NCI-H460 (cell line): ENCODE measurements at places on chromosomes 4 and X.

- DNase-seq = no peak
These were observed 95.7 kb downstream of the CPZ start for GRCh38 chr4:8688041-8688907.

GRCh38 chrX:11941571-11941970 is 183.5 kb downstream of the MSL3 start:
- no peak for DNase-seq

DNA sequence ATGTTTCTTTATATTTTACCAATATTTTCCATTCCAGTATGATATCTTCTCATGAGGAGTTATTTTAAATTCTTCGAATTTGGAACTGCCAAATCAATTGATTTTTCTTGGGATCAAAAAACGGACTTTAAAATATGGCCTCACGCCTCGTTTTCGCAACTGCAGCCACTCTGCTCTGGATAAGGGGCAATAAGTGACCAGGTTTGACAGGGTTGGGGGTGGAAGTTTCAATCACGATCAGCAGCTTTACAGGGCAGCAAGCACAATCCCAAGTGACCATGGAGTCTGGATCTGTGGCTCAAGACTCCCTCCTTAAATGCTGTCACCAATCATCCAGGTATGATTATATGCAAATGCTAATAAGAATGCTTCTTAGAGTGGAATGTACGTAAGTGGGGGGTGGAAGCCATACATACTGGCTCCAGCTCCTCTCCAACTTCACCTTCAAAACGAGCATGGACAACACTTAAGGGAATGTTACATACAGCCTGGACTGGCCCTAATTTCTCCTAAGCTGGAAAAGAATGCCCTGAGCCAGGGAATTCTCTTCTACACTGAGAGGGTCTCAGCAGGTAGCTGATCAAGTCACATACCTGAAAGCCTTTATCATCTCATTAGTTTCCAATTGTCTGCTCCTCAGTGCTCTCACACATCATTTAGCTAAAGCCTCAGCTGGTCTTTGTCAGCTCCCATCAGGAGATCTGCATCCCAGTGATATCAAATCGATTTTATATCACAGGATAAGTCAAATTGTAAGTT is 176.9 kb upstream of the DCAF8L1 start:
- no peak for DNase-seq

- no peak for DNase-seq
These were observed 323.2 kb upstream of the PCDH7 start for GRCh38 chr4:30396772-30397475.

DNA sequence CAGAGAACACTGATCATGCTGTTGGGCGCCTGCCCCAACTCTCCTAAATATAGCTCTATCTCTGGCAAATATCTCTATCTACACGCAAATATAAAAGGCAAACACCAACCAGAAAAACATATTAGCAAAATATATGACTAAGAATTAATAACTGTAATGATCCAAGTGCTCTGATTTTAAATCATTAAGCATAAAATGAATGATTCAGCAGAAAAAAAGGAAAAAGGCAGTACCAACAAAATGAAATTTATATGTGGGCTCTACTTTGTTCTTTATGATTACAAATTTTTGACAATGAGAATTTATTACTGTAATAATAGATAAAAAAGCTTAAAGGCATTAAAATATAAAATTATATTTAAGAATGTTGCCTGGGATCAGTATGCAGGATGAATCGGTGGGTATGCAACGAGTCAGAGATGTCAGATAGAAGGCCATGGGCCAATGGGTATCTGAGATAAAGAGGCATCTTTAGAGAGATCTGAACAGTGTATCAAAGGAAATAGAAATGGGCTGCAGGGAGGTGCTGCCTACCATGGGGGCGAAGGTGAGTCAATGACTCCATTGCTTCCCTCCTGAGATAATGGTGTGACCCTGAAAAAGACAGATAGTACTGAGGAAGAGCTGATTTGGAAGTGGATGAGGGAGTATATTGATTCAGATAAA is 234.8 kb downstream of the SCFD2 start:
- DNase-seq = no peak

DNA sequence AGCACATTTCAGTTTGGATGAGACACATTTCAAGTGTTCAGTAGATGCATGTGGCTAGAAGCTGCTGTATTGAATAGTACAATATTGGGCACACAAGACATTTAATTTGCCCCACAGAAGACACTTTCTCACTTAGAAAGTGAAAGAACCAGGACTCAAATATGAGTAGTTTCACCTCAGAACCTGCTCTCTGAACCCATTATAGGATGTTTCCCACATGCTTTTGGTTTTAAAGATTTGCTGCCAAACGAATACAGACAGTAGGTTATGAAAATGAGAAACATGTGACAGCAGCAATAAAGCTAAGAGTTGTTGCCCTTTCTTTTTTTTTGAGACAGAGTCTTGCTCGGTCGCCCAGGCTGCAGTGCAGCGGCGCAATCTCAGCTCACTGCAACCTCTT is 32.3 kb downstream of the C4orf54 start:
- DNase-seq = no peak

- DNase-seq = no peak
These were observed 4.0 kb downstream of the HNRNPH2 start for GRCh38 chrX:101411984-101412383.

GRCh38 chrX:20980426-20980825 is 393.8 kb upstream of the CNKSR2 start:
- no peak for DNase-seq
